ENCODE measurements at places on chromosomes 4 and X.

DNA sequence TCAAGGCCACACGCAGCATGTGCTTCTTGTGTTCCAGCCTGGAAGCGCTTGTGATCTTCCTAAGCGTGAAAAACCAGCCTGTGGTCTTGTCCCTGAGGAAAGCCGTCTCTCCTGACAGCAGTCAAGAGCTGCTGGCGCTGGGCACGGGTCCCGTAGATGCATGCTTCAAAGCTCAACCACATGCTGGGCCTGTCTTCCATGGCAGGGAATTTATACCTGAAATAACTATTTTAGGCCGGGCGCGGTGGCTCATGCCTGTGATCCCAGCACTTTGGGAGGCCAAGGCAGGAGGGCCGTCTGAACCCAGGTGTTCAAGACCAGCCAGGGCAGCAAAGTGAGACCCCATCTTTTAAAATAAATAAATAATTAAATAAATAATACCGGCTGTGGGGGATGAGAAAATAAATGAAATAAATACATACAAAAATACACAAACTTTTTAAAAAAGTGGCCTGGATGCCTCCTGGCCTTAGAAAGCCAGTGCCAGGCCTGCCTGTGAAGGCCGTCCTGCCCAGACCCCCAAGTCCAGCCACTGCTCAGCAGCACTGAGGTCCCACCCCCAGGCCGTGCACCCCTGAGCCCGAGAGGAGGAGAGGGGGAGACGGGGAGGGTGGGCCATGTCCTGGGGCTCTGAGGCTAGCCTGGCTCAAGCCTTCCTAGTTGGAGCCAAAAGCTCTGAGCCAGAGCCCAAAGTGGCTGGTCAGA lies 10.4 kb downstream of the LRPAP1 start:
- DNase-seq: no peak

GRCh38 chr4:26713563-26714151 lies 129.8 kb downstream of the TBC1D19 start:
- no peak for DNase-seq

GRCh38 chrX:45598861-45599260 lies 398.2 kb upstream of the DIPK2B start:
- no peak for DNase-seq

GRCh38 chr4:98544141-98544817 lies 114.1 kb downstream of the TSPAN5 start:
- no peak for DNase-seq

- no peak for DNase-seq
Observed at GRCh38 chr4:119794113-119794512, 165.5 kb upstream of the PDE5A start.

GRCh38 chr4:76002176-76002575 lies 5.1 kb downstream of the CXCL9 start:
- DNase-seq: no peak

DNA sequence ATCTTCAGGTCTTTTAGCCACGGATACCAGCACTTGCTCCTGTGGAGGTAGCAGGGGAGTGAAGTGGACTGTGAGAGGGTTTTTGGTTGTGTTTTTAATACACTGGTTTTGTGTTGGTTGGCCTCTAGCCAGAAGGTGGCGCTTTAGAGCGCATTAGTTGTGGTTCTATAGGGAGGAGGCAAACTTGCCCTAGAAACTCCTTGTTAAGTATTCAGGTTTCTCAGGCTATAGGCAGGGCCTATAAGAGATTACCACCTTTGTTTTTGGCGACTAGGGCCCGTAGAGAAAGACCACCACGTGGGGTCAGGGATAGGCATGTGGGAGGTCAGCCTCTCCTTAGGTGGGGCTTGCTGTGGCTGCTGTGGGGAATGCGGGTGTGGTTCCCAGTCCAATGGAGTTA lies 221.6 kb upstream of the SPANXN4 start:
- DNase-seq: peak; percentile 6

DNA sequence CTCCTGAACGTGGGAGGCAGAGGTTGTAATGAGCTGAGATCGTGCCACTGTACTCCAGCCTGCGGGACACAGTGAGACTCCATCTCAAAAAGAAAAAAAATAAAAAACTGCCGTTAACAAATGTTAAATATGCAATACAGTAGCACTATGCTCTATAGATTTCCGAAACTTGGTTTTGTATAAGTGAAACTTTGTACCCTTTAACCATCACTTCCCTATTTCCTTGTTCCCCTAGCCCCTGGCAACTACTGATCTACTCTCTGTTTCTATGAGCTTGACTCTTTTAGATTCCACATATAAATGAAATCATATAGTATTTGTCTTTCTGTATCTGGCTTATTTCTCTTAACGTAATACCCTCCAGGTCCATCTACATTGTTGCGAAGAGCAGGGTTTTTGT lies 74.1 kb downstream of the TAB3 start:
- DNase-seq: no peak

GRCh38 chr4:48180234-48180633 lies 46.2 kb upstream of the TXK start:
- no peak for DNase-seq

- peak; percentile 74 for DNase-seq
Observed at GRCh38 chr4:3250956-3251690, 2.2 kb downstream of the MSANTD1 start.

- no peak for DNase-seq
Observed at GRCh38 chr4:86847571-86847970, 1.6 kb downstream of the SLC10A6 start.

GRCh38 chrX:7283741-7284140 lies 135.8 kb upstream of the PUDP start:
- DNase-seq: no peak

DNA sequence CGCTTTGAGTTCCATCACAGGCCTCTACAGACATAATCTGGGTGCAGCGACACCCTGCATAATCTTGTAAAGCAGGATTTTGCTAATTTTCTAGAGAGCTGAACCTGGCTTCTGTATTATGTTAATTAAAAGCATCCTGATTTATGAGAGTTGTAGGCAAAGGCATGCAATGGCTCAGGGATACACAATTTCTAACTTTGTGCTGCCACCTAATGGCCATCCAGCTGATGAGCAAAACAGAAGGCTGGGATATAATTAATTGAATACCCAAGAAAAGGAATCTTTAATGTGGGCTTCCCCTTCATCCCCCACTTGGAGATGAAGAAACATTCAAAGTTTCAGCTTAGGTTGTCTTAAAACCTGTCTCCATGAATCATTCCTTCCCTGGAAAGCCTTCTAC lies 78.1 kb downstream of the BMP15 start:
- peak; percentile 41 for DNase-seq

DNA sequence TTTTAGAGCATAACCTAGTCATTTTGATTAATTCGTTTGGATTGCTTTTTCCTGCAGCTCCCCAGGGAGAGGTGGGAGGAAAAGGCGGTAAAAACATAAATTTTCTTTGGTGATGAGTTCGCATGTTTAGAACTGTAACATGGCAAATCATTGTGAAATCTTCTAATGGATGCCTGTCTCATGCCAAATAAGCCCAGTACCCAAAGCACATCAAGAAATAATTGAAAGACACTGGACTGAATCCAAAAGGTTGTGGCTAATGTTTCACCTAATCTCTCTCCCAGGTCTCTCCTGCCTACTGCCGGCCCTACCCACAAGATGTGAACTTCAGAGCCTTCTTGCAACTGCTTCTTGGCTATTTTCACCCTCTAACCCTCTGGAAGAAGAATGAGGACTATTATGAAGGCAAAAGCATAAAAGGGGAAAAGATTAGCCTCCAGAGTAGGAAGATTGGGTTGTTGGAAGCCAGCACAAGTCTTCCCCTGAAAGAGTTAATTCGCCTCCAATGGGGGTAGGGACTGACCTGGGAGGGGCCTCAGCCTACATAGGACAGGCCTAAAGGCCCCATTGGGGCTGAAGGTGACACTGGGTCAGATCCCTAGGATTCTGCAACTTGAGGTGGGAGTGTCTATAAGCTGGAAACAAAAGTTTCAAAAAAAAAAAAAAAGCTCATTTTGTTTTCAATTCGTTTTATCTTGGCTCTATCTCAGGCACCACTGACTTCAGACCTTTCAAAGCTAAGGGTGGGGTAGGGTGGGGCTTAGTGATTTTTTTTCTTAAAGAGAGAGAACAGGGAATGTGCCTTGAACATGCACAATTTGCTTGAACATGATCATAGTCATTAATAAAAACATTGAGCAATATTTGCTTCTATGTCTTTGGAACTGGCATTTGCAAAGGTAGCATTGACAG lies 278.6 kb upstream of the KLF3 start:
- DNase-seq: peak; percentile 62

DNA sequence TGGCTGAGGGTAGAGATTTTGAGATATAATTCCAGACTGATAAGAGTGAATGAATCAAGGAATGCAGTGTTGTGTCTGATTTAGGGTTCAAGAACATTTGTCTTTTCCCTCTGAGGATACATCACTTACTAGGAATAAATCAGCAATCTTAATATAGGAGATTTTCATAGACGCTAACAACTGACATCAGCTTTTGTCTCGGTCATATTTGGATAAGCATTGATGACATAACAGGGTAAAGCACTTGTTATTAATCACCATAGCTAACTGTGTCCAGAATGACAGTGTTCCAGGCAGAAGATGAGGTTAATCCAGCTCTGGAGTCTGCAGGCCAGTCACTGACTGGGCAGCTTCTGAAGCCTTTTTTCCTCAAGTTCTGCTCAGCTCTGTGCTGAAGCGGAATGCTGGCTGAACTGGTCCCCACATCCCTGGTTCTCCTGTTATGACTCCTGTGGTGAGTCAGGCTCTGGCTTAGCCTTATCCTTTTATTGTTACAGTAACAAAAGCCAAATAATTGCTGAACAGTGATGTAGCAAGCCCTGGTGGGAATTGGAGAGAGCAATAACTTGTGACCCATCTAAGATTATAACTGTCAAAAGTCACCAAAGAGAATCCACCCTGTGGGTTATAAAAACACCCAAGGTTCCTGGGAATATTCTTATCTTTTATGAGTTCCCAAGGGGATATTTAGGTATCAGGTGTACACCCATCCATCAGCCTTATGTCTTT lies 41.8 kb downstream of the FNIP2 start:
- peak; percentile 78 for DNase-seq

DNA sequence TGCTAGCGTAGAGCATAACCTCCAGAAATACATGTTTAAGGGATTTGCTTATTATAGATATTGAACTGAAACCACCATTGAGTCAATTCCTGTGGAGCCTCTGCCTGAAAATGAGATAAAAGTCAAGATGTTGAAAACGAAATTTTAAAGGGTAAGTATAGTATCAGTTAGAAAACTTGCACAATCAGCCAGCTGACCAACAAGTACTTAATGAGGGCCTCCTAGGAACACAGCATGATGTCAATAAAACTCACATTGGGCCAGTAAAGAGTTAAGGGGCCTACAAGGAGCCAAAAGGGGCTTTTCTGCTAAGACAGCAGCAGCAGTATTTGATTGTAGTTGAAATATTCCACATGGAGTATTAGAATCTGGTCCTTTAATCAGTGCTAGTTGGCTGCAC lies 314.1 kb upstream of the PPARGC1A start:
- no peak for DNase-seq

DNA sequence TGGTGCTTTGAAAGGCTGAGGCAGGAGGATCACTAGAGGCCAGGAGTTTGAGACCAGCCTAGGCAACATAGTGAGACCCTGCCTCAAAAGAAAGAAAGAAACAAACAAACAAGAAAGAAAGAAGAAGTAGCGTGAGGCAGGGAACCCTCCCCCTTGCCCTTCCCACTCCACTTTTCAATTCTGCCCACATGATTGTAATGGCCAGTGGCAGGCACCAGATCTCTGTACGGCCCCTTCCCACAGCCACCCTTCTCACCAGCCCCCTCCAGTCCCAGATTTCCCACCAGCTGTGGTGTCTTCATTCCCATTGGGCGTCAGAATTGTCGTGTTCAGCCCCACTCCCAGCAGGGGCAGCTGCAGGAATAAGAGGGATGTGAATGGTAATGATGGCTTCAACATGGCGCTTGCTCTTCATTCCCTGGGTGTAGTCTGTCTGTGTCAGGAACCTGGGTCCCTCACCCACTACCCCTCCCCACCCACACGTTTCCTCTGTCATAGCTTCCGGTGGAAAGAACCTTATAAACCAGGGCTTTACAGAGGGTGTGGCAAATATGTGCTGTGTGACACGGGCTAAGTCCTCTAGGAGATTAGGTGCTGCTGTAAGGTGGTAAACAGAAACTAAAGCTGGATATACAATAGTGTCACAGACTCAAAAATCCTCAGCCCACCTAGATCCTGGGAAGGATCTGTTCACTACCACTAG lies at the start of gene IL2RG:
Gene IL2RG (minus strand): TSS at position 437 of the 703 bp plus-strand sequence. CDS start 38 bp downstream, at position 399.
- no peak for DNase-seq

- DNase-seq: no peak
Observed at GRCh38 chr4:56690393-56690792, 9.3 kb upstream of the HOPX start.

DNA sequence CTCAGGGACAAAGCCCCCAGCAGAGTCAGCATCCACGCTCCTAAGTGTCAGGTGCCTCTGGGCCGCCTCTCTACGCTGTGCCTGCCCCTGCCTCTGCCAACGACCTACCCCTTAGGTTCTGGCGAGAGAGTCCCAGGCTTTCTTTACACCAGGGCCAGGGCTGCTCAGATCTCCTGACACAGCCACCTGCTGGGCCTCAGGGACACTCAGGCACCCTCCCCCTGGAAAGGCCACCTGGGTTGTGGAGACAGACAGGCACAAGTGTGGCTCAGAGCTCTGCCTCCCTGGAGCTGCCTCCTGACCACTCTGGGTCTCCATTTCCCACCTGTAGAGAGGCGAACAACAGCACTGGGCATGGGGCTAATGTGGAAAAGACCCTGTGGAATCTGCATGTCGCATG lies 90.0 kb upstream of the ADRA2C start:
- DNase-seq: no peak

DNA sequence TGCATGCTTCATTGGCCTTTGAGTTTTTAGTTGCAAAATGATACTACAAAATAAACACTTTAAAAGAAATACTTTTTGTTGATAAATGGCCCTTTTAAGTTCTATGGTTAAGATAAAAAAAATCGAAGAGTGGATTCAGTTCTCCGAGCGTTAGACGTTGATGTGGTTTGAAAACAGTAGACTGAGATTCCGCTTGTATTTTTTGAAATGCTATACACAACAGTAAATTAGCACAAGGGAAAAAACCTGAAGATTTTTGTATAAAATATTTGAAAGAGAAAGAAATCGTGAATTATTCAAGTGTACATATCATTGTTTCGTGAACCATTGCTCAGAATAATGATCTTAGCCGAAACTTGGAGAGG lies 1.4 kb downstream of the BMP2K start:
- DNase-seq: no peak

DNA sequence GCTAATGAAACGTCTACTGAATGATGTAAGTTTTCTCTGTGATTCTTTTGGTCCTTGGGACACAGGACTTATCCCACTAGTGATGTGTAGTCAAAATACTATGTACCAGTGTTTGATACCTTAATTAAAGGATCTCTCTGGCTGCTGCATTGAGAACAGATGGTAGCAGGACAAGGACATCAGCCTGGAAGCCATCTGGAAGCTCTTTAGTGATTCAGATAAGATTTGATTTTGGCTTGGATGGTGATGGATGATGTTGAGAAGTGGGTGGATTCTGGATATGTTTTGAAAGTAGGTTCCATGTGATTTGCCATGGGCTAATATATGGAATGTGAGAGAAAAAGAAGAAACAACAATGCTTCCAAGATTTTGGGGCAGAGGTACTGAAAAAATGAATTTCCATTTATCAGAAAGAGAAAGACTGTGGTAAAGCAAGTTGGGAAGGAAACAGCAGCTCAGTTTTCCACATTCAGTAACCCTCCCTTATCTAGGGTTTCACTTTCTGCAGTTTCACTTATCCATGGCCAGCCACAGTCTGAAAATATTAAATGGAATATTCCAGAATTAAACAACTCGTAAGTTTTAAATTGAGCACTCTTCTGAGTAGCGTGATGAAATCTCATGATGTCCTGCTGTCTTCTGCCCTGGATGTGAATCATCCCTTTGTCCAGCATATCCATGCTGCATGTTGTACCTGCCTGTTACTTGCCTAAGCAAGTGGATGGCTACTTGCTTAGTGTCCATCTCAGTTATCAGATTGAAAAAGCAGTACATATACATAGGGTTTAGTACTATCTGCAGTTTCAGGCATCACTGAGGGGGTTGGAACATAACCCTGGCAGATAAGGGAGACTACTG lies 15.6 kb downstream of the CD38 start:
- DNase-seq: no peak

Measured in ACHN (cell line).